Globus pallidus (tissue), 1 donor: ENCODE measurements at places on chromosomes 5 and 9.

- no peak for DNase-seq
Observed at GRCh38 chr5:75545131-75545530, 33.4 kb downstream of the POLK start.

- no peak for DNase-seq
Observed at GRCh38 chr9:112218908-112219307, 43.8 kb upstream of the SUSD1 start.

DNA sequence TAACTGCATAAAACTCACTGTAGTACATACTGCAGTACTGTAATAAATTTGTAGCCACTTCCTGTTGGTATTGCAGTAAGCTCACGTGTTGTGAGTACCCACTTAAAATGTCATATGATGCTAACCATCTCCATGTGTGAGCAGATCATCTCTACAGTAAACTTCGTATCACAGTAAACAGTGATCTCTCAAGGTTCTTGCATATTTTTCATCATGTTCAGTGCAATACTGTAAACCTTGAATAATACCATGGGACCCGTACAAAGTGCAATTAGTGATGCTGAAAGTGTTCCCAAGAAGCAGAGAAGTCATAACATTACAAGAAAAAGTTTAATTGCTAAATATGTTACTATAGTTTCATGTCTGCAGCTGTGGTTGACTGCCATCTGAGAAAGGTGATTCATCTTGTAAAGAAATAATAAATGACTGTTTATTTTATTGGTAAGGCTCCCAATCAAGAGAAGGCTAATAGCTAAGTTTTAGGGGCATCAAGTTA, 253.8 kb upstream of the POU5F2 start:
- DNase-seq = no peak

GRCh38 chr5:15718421-15719179, 218.6 kb downstream of the FBXL7 start:
- no peak for DNase-seq

- DNase-seq = peak; percentile 3
Observed at GRCh38 chr5:102971676-102972293, 148.2 kb downstream of the GIN1 start.

DNA sequence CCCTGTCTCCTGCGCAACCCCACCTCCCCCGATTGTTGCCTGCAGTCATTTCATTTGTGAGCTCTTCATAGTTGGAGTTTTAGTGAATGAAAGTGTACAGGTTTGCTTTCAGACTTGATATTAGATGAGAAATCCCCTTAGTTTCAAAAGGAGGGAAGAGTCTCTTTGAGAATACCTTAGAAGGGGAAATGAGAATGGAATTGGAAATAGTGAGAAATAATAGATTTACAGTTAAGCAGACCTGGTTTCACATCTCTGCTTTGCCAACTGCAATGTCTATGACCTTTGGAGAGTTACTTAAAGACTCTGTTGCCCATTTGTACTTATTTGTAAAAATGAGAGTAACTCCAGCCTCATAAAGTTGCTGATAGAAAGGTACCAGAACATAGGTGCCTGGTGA, 120.4 kb downstream of the ZNF462 start:
- no peak for DNase-seq

DNA sequence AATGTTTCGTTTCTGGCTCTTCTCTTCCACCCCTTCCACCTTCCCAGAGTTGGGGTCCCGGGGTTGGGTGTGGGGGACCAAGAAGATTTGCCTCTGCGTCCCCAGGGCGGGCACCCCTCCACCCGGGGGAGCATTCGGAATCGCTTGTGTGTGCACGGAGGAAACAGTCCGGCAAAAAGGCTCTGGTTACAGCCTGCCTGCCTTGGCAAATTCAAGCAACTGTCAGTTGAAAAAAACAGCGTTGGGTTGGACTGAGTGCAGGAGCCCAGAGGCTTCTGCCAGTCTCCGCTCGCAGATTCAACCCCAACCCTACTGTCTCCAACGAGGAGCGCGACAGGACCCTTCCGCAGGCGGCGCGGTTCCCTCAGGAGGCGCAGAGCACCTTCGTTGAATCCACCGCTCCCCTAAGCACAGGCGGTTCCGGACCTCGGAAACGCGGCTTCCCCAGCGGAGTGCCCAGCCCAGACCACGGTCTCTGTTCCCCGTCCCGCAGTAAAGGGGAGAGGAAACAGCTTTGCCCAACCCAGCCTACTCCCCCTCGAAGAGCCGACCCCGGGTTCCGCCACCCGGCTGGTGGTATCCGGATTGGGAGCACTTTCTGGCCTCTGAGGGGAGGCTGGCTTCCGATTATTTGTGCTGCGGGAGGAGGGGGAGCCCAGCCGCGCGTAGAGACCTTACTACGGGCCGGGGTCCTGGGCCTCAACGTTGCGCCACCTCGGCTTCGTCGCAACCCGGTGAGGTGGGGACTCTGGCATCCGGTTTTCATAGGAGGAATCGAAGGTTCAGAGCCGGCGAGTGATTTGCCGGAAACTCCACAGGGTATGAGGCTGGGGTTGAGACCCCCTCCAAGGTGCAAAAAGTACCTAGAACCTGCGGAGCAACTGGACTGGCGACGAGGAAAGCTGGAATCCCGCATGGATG, 9.6 kb downstream of the LHX6 start:
- no peak for DNase-seq
